ENCODE measurements at places on chromosomes 13 and 19.

GRCh38 chr19:45771311-45771933, 2.4 kb upstream of the SIX5 start:
- DNase-seq, result no peak

- peak; percentile 78 for DNase-seq
These were observed 197.0 kb downstream of the COL4A1 start for GRCh38 chr13:110109910-110110309.

GRCh38 chr13:29315847-29316246, 279.6 kb downstream of the SLC7A1 start:
- no peak for DNase-seq

DNA sequence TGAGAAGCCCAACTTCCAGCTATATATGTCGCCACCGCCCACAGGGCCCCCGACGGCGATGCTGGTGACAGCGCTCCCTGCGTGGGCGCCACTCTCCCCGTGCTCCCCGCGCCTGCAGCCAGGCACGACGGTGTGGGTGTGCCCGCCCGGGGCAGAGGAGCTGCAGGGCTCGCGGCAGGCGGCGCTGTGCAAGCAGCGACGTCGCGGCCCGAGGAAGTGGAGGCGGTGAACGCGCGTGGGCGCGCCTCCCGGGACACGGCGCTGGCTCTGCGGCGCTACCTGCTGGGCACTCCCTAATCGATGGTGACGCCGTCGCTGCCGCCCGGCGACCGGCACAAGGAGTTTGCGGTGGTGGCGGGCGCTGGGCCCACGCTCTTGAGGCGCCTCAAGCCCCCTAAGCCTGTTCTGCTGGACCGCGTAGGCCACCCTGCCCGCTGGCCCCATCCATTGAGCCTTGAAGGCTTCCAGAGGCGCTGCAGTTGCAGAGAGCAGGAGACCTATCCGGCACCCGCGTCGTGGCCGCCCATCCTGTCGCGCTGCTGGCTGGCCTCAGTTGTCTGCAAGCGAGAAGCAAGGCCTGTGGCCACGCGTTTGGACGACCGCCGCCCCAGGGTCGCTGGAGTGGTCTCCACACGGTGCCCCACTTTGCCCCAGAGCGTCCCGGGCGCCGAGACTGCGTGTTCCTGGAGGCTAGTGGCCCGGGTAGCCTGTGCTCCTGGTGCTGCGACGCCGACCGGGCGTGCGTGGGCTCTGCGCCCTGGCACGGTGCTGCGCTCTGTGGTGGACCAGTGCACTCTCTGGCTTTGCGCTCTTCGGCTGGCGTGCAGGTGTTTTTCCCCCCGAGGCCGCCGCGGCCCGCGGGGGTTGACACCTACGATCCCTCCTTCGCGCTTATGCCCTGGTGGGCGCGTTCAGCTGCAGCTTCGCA, 23.1 kb downstream of the LRFN3 start:
- DNase-seq, result peak; percentile 14

- no peak for DNase-seq
These were observed 76.1 kb downstream of the RGCC start for GRCh38 chr13:41533266-41534052.
